ENCODE measurements at places on chromosomes 5 and 9.

GRCh38 chr5:27325513-27325912, 287.1 kb upstream of the CDH9 start:
- DNase-seq = no peak

DNA sequence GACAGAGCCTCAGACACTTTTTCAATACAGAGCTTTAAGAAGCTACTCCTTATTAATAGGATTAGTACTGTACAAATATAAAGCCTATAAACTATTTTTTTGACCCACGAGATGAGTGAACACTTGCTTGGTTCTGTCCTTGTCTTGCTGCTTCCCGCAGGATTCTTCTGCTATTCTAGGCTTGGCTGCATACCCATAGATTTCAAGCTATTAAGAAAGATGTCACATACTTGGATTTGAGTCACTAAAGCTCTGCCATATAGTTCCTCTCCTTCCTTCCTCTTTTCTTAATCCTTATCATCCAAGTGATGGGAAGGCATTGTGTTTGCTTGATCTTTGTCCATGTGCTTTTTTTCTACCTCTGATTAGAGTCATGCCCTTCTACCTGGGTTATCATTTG, 361.2 kb upstream of the TRPC7 start:
- no peak for DNase-seq

- DNase-seq = no peak
These were observed 269.5 kb downstream of the SEC61B start for GRCh38 chr9:99491408-99492158.

DNA sequence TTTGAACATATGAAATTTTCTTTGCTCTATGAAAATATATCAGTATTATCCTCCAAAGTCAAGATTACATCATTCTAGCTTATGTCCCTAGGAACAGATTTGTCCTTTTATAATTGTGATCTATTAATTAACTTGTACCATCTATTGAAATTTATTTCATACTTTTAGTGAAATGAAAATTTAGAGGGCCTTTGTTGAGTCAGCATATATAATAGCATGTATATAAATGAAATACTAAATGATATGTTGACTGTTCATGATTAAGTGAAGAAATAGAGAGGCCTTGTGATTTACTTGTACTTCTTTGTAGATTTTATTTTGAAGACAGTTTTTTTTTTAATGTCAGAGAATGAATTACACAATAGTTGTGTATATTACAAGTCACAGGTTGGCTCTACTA, 86.4 kb downstream of the PARP8 start:
- DNase-seq = no peak

- DNase-seq = no peak
These were observed 45.5 kb upstream of the IL7R start for GRCh38 chr5:35811108-35811741.

DNA sequence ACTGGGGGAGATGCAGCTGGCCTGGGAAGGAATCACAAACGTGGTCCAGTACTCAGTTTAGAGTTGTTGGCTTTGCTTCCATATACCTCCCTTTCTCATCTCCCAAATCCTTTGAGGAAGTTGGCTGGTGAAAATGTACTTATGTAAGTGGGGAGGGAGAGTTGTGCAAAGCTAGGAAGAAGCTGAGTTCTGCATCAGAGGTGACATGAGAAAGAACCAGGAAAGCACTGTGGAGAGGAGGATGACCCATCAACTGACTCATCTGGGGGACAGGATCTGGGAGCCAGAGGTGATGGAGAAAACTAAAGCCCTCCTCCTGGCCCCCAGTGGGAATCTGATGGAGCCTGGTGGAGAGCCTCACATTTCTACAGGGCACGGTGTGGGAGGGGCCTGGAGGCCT, 16.2 kb downstream of the KCNMB1 start:
- DNase-seq = no peak

DNA sequence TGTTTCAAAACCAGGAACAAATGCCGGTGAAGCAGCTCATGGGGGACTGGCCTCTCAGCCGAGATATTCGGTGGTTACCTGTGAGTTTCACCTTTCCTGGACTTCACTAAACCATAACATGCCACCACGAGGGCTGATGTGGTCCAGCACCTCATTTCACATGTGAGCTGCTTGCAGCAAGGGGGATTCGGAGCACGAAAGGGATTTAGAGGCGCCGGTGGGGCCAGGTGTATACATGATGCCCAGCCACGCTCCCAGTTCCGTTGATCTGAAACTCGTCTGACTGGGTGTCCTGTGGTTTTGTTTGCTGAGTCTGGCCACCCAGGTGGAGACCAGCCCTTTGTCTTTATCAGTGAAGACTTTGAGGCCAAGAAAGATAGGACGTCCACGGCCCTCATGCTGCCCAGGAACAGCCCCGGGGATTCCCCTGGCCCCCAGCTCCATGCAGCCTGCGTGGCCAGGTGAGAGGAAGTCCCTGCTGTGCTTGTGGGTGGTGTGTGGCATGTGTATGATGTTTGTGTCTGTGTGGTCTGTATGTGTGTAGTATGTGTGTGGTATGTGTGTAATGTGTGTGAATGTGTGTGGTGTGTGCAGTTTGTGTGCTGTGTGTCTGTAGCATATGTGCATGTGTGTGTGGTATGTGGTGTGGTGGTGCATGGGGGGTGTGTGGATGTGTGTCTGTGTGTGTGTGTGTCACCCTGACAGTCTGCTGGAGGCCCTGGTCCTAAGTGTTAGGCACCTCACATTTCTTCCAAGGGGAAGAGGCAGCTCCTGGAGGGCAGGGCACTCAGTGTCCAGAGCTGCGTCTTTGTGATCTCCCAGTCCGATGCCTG, 23.4 kb downstream of the PHF2 start:
- no peak for DNase-seq

DNA sequence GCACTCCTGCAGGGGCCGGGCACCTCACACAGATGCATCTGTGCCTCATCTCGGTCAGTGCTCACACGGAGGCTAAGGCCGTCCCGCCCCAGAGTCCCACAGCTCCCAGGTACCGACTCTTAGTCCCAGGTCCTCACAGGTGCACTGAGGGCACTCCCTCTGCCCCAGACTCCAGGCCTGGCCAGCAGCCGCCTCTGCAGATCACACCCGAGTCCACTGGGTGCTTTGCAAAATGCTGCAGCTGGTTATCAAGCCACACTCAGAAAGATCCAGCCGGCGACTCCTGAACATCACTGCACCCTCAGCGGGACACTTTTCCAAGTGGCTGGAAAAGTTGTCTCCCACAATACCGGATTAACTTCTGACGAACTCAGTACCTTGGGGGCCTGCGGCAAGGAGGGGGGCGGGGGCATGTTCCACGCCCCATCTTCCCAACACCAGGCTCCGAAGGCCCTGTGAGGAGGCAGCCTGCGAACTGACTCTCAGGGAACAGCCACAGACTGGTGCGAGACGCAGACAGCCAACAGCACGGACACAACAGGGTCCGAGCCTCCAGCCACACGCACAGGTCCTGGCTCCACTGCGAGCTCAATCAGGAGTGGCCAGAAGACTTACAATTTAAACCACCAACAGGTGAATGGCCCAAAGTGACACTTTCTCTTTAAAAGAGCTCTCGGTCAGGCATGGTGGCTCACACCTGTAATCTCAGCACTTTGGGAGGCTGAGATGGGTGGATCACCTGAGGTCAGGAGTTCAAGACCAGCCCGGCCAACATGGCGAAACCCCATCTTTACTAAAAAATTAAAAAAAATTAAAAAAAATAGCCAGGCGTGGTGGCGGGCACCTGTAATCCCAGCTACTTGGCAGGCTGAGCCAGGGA, 4.0 kb downstream of the BRD3 start:
- DNase-seq = no peak

GRCh38 chr5:142499591-142500226, 174.9 kb upstream of the SPRY4 start:
- DNase-seq = peak; percentile 91

DNA sequence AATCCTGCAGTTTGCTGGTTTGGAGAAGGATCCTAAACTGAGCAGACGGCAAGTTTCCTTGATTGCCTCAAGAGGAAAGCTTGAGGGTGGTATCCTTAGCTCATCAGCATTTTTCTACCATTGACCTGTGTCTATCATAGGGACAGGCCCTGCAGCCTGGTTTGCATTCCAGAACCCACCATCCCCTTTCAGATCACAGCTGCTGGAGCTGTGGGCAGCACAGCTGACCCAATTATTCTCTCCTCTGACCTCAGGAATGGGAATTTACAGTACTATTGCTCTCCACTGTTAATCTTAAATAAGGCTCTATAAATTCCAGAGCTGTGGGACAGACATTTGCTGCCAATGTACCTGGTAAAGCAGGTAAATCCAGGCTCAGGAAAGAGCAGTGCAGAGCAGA, 163.0 kb downstream of the SPOCK1 start:
- no peak for DNase-seq

GRCh38 chr5:115289104-115289503, 7.3 kb downstream of the CCDC112 start:
- no peak for DNase-seq

DNA sequence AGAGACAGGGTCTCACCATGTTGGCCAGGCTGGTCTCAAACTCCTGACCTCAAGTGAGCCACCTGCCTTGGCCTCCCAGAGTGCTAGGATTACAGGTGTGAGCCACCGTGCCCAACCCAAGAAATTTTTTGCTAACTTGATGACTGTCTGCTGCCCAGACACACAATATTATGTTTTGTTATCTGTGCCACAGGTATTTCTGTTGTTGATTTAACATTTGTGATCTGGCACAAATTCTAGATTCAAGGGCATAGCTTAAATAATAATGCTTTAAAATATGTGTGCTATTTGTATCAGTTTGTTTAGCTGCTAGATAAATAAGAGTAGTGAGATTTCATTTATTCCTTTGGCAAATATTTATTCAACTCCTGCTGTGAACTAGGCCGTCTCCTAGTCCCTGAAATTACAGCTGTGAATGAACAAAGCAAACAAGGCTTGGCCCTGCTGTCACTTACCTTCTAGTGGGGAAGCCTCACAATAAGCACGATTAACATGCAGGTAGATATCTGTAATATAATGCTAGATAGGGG, 35.3 kb downstream of the GAPVD1 start:
- DNase-seq = no peak

DNA sequence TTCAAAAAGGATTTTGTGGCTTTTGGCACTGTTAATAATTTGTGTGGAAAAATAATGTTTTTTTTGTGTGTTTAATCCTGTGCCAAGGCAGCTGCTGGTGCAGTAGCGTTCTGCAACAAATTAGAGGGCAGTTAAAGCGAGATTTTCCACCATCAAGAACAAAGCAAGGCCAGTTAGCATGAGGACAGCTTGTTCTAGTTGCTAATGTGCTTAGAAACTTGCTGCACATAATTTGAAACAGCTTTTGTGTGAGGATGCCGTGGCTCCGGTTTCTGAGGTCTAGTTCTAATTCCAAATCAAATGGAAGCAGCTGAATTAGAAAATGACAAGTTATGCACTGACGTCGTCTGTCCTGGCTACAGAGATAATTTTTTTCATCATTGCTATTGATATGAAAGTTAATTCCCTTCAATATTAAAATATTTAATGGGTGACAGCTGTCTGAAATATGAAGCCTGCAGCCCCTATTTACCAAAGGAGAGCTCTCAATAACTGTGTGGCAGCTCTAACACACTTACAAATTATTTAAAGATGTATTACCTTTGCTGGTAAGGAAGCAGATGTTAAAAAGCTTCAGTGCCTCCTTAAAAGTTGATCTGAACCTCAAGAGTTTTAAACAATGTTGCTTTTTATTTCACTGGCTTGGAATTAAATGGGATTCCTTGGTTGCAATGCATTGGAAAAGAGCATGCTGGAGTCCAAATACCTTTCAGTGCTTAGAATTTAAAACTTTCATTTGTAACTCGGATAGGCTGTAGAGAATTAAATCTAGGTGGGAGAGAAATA, 128.6 kb downstream of the SPATA31D1 start:
- DNase-seq = peak; percentile 43

DNA sequence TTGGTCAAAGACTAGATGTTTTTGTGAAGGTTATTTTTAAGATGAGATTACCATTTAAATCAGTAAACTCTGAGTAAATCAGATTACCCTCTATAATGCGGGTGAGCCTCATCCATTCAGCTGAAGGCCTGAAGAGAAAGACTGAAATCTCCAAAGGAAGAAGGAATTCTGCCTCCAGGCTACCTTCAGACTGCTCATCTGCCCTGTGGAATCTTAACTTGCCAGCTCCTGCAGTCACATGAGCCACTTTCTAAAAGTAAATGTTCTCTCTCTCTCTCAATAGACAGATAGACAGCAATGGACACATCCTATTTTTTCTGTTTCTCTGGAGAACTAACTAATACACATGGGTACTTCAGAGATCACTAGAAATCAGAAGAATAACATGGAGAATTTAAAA, 182.8 kb downstream of the CFAP90 start:
- no peak for DNase-seq

GRCh38 chr9:134636149-134636507, 5.5 kb upstream of the COL5A1 start:
- no peak for DNase-seq

DNA sequence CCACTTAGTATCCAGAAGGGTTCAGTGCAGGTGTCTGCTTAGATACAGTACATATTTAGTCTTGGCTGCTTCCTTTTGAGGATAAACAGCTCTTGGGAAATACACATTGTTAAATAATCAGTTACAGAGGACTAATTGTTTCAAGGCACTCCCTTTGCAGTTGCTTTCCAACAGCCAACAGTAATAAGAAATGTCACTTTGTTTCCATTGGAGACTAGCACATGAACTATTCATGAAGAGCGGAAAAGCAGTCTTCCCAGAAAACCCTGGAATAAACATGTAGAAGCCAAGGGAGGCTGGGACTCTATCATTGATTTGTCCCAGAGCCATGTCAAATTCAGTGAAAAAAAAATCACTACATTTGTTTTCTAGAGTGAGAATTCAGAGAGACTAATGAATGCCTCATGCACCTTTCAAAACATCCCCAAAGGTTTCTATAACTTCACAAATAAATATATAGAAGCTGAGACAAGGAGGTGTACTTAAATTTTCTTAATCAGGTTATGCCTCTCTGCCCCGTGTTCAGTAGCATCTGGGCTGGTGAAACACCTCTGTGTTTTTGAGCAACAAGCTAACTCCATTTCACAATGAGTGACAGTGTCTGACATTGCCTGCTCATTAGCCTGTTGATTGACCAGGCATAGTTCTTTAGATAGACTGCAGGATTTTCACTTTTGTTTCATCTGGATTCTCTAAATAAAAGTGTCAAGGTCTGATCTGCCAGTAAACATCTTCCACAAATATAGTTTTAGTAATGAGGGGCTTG, 271.5 kb downstream of the ARRDC3 start:
- no peak for DNase-seq

GRCh38 chr5:88746438-88746882, 136.5 kb downstream of the MEF2C start:
- no peak for DNase-seq

GRCh38 chr5:168608386-168608785, 29.2 kb upstream of the PANK3 start:
- no peak for DNase-seq

DNA sequence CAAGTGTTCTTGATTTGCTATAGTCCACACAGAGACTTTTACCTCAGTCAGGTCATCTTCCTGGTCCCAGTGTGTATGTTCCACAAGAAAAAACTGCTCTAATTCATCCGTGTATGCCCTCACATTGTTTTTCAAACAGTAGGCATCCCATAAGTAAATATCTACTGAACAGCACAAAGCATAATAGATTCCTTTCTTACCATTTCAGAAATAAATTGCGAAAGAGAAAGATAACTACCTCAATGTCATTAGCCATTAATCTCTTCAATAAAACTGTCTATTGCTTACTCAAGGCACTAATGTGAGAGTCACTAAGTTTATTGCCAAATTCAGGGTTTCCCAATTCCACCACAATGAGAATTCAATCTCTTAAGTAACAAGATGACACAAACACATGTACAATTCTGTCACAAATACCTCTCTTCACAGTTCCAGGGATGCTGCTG, 9.6 kb downstream of the FBXW2 start:
- DNase-seq = no peak

GRCh38 chr5:169805937-169806700, 169.0 kb downstream of the DOCK2 start:
- no peak for DNase-seq
